ENCODE measurements at places on chromosomes 2 and 18. TPM values are rescaled to one million over a fixed set of nuclear protein-coding genes. Genes with fewer than 3 reads are reported as not detected.

Gene ARHGAP28
- not detected for total RNA-seq

DNA sequence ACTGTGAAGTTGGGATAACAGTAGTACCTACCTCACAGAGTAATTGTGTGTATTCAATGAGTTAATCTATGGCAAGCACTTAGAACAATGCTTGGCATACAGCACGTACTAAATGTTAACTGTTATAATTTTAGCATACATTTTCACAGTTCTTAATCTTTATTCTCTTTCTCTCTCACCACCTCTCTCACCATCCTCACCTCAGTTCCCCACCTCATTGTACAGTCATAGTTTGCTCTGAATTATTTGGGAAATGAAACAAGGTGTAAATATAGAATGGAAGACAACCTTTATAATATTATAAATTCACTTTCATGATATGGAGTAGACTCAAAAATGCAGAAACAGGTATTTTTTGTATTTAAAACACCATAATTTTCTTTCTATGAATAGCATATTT, 40.0 kb upstream of the DNAH7 start:
- peaks cover 25% of the 10 kb centered on the region for H3K4me1 ChIP-seq
- no peak overlapping the region for H3K27ac ChIP-seq
- H3K36me3 ChIP-seq: no peaks in the 10 kb centered on the region
- no peak for DNase-seq

DNA sequence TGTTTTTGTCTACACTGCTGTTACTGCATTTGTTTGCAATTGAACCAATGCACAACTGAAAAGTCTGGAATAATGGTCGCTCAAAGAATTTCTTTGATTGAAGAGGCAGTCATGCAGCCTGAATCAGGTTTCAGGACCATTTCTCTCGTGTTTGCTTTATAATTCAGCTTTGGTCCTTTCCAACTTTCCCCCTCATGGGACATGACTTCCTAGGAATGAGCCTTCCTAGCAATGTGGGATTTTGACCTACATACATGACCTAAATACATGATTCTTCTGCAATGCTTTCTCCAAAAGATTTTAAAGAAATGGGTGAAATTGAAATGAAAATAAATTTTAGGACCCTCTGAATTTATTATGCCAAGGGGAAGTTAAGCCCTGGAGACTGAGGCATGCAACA, 197.4 kb downstream of the MREG start:
- peaks cover 12% of the 10 kb centered on the region for H3K4me1 ChIP-seq
- peaks cover 5% of the 10 kb centered on the region for H3K27me3 ChIP-seq
- no peak overlapping the region for H3K4me3 ChIP-seq
- H3K27ac ChIP-seq: no peak overlapping the region
- DNase-seq: no peak

DNA sequence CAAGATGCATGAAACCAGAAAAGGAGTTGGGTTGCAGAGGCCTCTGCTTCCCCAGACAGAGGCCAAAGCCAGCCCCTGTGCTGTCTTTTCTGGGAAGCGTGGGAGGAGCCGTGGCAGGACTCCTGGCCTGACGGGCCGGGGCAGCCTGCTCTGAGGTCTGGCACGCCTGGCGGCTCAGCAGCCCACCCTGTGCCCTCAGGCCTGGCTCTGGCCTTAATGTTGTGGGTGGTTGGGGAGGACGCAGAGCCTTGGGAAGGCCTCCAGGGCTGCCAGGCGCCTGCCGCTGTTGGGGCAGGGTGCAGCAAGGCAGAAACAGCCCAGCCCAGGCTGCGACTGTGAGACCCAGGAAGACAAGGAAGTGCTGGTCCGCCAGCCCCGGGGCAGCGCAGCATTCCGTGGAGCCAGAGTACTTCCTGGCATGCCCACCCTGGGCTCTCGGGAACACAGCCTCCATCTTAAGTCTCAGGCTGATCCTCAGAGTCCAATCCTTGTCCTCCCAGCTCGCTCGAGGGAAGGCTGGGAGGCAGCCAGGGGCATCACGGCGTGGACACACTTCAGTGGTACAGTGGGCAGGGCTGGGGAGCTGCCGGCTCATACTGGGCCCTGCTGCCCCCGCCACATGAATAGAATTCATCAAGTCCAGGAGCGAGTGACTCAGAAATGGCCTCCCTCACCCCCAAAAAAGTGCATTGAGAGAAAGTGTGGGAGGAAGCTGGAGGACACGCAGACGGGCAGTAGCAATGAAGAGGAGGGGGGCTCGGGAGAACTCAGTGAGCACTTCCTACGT, 72.6 kb downstream of the EMX1 start:
- H3K36me3 ChIP-seq: no peaks in the 10 kb centered on the region
- DNase-seq: no peak
- H3K27me3 ChIP-seq: no peaks in the 10 kb centered on the region
- no peaks in the 10 kb centered on the region for H3K4me1 ChIP-seq
- no peak overlapping the region for H3K4me3 ChIP-seq
- no peak overlapping the region for H3K27ac ChIP-seq
